ENCODE measurements at places on chromosomes 3 and 15.
A peak's percentile ranks its signal among the peaks of the same experiment; 100 is the strongest.

- no peak for DNase-seq
- no peak overlapping the region for H3K4me3 ChIP-seq
- H3K27me3 ChIP-seq = peaks cover 3% of the 10 kb centered on the region
- H3K4me1 ChIP-seq = peaks cover 11% of the 10 kb centered on the region
- no peak overlapping the region for H3K27ac ChIP-seq
Observed at GRCh38 chr15:50192926-50193620, 11.1 kb downstream of the SLC27A2 start.

DNA sequence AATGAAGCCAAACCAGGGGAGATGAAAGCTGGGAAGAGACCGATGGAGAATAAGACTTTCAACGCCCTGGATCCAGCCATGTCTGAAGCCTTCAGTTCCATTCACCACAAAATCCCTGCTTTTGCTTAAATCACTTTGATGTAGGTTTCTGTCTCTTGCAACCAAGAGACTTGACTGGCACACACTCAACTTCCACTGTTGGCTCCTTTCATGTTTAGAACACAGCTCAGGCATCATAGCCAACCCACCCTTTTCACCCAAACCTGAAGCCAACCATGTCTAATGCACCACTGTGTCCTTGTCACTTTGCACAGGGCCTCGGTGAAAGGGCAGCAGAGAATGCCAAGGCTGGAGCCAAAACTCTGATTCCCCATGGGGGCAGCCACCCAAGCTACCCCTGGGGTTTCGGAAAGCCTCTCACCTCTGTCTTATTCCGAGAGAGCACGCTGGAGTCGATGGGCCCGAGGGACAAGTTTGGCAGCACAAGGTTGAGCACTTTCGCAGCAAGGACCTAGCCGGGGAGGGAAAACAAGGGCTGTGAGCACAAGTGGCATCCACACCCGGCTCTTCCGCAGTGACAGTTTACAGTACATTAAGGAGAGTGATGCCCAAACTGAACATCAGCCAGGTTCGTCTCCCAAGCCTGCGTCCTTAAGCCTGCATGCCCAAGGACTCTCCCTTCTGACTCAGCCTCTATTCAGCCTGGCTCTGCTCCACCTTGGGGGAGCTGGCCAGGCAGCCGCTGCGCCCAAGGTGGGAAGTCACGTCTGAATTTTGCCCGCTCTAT lies 37.6 kb downstream of the ABTB1 start:
- H3K27ac ChIP-seq = no peak overlapping the region
- DNase-seq = no peak
- H3K36me3 ChIP-seq = no peaks in the 10 kb centered on the region
- peaks cover 3% of the 10 kb centered on the region for H3K27me3 ChIP-seq

- no peaks in the 10 kb centered on the region for H3K36me3 ChIP-seq
- H3K4me3 ChIP-seq = no peak overlapping the region
- no peaks in the 10 kb centered on the region for H3K27me3 ChIP-seq
- peak overlapping the region; percentile 20 for H3K27ac ChIP-seq
- H3K4me1 ChIP-seq = peaks cover 46% of the 10 kb centered on the region
- no peak for DNase-seq
Observed at GRCh38 chr15:85477730-85478129, 97.3 kb downstream of the AKAP13 start.

DNA sequence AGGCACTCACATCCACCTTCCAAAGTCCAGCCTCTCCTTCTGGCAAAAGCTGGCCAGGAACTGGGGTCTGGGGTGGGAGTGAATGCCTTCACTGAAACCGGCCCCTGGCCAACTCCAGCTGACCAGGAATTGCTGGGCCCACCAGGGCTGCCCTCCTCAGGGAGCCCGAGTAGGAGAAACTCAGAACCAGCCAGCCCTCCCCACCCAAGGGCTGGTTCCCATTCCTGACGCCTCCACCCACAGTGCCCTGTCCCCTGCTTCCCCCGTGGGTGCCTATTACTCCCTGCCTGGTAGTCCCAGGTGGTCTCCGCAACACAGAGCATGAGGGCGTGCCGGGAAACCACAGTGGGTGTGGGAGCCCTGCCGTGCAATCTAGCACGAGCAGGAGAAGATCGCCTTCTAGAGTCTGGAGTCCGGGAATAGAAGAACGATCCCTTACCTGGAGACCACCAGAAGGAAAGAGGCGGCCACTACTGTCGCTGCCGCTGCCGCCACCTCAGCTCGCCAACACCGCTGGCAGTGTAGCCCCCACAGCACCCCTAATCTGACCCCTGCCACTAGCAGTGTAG lies 178.8 kb downstream of the POTEB3 start:
- peaks cover 9% of the 10 kb centered on the region for H3K36me3 ChIP-seq
- DNase-seq = peak; percentile 43
- no peak overlapping the region for H3K4me3 ChIP-seq
- H3K27ac ChIP-seq = no peak overlapping the region
- no peaks in the 10 kb centered on the region for H3K4me1 ChIP-seq
- no peaks in the 10 kb centered on the region for H3K27me3 ChIP-seq

- H3K36me3 ChIP-seq = peaks cover 17% of the 10 kb centered on the region
- no peak overlapping the region for H3K27ac ChIP-seq
- H3K4me1 ChIP-seq = no peaks in the 10 kb centered on the region
- H3K4me3 ChIP-seq = no peak overlapping the region
- no peaks in the 10 kb centered on the region for H3K27me3 ChIP-seq
Observed at GRCh38 chr3:43378066-43378935, 92.0 kb downstream of the SNRK start.

- peaks cover 6% of the 10 kb centered on the region for H3K4me1 ChIP-seq
- no peak overlapping the region for H3K4me3 ChIP-seq
- peaks cover 4% of the 10 kb centered on the region for H3K27me3 ChIP-seq
- DNase-seq = no peak
- no peaks in the 10 kb centered on the region for H3K36me3 ChIP-seq
- no peak overlapping the region for H3K27ac ChIP-seq
Observed at GRCh38 chr3:196706731-196707130, 5.3 kb downstream of the CEP19 start.

GRCh38 chr3:14801668-14802380 lies 16.9 kb upstream of the FGD5 start:
- peaks cover 83% of the 10 kb centered on the region for H3K27me3 ChIP-seq
- no peaks in the 10 kb centered on the region for H3K36me3 ChIP-seq
- H3K4me1 ChIP-seq = peaks cover 5% of the 10 kb centered on the region
- no peak for DNase-seq
- H3K4me3 ChIP-seq = no peak overlapping the region
- no peak overlapping the region for H3K27ac ChIP-seq

DNA sequence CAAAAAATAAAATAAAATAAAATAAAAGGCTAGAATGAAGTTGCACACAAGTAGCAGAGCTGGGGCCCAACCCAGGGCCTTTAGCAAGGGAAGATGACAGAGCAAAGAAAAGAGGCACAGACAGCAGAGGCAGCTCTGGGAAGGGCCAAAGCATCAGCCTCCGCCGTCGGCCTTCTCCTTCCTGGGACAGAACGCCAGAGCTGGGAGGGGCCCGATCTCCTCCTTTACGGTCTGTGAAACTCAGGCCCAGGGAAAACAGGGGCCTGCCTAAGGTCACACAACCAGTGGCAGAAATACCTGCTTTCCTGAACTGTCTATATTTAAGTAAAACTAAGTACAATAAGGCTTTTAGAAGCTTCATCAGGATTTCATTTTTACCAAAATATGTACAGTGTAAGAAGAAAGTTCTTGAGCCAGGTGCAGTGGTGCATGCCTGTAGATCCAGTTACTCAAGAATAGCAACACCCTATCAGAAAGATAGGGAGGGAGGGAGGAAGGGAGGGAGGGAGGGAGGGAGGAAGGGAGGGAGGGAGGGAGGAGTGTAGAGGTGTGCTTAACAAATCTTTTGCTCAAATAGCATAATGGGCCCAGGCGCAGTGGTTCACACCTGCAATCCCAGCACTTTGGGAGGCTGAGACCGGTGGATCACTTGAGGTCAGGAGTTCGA lies 43.0 kb upstream of the MUC4 start:
- H3K27me3 ChIP-seq = peaks cover 5% of the 10 kb centered on the region
- DNase-seq = no peak
- no peaks in the 10 kb centered on the region for H3K36me3 ChIP-seq
- peaks cover 4% of the 10 kb centered on the region for H3K4me1 ChIP-seq

DNA sequence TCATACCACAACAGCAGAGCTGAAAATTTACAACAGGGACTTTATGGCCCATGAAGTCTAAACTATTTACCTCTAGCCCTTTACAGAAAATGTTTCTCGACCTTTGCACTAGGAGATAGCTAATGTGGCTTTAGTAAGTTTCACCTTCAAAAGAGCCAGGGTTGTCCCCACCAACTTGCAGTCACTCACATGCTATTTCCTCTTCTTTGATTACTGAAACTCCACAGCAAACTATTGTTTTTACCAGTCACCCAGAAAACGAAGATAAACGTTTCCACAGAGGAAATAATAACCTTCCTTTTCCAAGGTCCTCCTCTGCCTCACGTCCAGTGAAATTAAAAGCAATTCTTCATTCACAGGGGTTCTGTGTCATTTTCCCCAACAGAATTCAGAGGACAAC lies 48.2 kb downstream of the WWTR1 start:
- no peak overlapping the region for H3K4me3 ChIP-seq
- H3K36me3 ChIP-seq = peaks cover 8% of the 10 kb centered on the region
- H3K27me3 ChIP-seq = no peaks in the 10 kb centered on the region
- no peak for DNase-seq
- H3K27ac ChIP-seq = peak overlapping the region; percentile 74
- peaks cover 44% of the 10 kb centered on the region for H3K4me1 ChIP-seq

GRCh38 chr3:181711325-181712135 lies at the start of gene SOX2:
SOX2 (plus strand) TSS chr3:181711925; CDS start chr3:181712361, 436 bp downstream.
- H3K4me3 ChIP-seq = peak within 1 kb of the TSS; percentile 47
- no peak for DNase-seq

DNA sequence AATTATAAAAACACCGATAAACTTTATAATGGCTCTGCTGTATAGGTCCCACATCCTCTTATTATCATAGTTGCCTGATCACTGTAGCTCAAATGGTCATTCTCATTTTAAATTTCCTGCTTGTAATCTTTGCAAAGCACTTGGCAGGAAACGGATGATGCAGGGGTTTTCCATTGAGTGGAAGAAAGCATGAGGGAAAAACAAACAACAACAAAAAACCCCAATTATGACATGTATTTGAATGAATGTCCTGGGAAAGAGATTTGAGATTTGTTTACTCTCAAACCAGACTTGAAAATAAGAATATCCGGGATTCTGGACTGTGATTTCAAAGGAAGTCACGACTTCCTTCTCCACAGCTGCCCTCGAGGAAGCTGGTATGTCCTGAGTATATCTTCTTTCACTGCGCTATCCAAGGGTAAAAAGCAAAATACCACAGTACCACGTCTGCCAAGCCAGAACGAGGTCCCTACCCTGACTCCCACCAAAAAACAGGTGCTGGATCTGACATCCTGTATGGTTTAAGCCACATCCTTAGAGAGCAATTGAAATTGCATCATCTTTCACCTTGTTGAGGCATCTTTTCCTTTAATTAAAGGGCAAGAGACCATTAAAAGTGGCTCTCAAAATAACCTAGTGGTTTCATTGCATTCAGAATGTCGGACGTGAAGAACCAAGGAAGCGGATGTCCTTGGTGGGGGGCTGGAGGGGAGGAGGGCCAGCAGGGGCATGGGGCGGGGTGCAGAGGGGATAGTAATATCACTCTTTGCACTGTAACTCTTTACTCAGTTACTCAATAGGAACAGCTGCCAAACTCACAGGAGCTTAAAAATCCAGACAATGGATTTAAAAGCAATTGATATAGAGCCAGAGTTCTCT lies 13.5 kb upstream of the TIPIN start:
- DNase-seq = no peak
- no peaks in the 10 kb centered on the region for H3K27me3 ChIP-seq
- H3K4me3 ChIP-seq = no peak overlapping the region

- H3K27ac ChIP-seq = no peak overlapping the region
- H3K4me1 ChIP-seq = peaks cover 12% of the 10 kb centered on the region
- H3K36me3 ChIP-seq = no peaks in the 10 kb centered on the region
- H3K27me3 ChIP-seq = no peaks in the 10 kb centered on the region
- H3K4me3 ChIP-seq = no peak overlapping the region
Observed at GRCh38 chr15:88649286-88649733, 10.5 kb downstream of the ISG20 start.

DNA sequence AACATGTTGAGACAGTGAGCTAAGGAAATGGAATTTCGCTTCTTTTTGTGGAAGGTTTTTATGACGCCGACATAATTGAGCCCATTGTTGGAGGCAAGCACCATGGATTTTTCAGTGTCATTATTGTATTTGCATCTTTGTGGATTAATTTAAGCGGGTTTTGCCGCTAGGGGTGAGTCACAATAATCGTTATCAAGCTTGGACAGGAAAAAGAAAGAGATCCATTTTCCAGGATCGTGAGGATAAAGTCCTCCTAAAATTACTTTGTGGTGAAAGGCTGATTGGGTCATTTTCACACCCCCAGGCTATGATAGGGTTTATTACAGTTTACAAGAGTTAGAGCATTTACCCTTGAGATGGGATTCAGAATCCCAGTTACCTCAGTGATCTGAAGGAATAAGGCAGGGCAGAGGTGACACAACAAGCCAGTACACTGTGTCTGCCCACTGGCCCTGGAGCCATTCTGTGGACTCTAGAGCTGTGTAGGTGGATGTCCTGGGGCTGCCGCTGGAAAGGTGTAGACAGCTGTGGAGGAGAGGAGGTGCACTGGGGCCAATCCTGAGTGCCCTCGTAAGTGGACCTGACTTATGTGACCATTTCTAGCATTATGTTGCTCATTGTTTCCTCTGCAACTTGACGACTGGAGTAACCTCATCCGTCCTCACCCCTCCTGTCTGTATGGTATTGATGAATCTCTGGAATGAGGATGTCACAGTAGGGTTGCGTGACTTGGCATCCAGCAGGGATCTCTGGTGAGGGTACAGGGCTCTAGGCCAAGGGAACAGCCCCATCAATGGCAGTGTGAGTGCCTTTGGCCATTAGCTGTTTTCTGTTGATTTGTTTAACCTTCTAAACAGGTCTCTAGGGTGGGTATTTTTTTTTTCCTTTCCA lies 370.1 kb downstream of the LRTM1 start:
- H3K27me3 ChIP-seq = peaks cover 58% of the 10 kb centered on the region
- H3K36me3 ChIP-seq = no peaks in the 10 kb centered on the region
- H3K4me1 ChIP-seq = no peaks in the 10 kb centered on the region

- no peaks in the 10 kb centered on the region for H3K4me1 ChIP-seq
- no peak overlapping the region for H3K4me3 ChIP-seq
Observed at GRCh38 chr3:162134571-162134970, 638.0 kb downstream of the OTOL1 start.

DNA sequence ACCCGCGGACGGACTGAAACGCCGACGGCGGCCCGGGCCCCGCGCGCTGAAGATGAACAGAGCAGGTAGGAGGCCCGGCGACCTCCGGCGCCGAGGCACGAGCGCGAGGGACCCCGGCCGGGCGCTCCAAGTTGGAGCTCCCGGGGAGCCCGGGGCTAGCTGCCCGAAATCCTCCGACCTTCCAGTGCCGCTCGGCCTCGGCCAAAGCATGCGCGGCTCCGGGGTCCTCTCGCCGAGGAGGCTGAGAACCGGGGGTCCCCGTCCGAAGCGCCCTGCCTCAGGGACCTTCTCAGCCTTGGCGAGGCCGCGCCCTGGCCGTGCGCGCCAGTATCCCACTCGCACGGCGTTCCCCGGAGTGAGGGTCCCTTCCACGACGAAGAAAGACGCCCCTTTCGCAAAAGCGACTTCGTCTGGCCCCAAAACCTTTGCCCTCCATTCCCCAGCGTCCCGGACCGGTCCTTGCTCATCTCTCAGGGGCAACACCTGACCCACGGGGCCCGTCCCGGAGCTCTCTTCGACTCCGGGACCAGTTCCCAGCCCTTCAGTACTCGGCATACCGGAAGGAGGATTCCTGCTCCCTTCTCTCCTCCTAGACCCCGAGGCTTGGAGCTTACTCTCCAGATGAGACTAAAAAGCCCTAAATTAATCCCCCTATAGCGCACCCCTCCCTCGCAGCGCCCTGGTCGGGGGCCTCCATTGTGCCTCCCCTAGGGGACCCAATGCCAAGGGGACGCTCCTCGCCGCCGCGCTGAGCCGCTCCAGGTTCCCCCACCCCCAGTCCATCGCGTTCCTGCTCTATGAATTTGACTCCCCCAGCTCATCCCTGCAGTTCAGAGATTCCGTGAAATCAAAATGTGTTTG lies 7.7 kb upstream of the FGD5 start:
- DNase-seq = peak; percentile 46
- H3K4me3 ChIP-seq = peak overlapping the region; percentile 83
- peaks cover 11% of the 10 kb centered on the region for H3K4me1 ChIP-seq
- H3K27me3 ChIP-seq = peaks cover 95% of the 10 kb centered on the region
- peak overlapping the region; percentile 45 for H3K27ac ChIP-seq

All from mesothelial cell of epicardium (in vitro differentiated cells).